ENCODE measurements at places on chromosomes 13 and 19.

DNA sequence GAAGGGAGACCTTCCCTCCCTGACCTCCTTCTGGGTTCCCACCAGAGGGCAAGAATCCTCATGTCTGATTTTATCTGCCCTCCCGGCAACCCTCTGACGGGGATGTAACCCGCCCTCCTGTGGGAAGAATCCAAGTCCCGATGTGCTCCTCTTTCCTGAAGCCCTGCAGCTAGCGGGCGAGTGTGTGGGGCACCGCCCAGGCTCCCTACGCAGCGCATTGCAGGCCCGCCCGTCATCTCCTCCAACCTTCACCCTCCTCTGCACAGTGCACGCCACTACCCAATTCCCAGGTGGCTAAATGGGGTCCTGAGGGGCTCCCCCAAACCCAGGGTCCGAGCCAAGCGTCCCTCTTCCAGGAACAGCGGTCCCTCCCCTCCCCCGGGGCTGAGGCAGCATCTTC, 7.3 kb downstream of the LAIR1 start:
- no peak for DNase-seq

DNA sequence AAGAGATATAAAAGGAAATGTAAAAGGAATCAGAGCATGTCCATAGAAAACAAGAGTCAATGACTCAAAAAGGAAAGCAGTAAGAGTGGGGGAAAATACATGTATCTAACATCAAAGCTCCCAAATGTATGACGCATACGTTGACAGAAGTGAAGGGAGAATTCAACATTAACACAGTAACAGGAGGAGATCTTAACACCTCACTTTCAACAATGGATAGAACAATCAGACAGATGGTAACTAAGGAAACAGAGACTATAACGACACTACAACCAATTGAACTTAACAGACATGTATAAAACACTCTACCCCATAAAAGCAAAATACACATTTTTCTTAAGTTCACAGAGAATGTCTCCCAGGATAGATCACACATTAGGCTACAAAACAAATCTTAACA, 774.8 kb upstream of the ARGLU1 start:
- no peak for DNase-seq

DNA sequence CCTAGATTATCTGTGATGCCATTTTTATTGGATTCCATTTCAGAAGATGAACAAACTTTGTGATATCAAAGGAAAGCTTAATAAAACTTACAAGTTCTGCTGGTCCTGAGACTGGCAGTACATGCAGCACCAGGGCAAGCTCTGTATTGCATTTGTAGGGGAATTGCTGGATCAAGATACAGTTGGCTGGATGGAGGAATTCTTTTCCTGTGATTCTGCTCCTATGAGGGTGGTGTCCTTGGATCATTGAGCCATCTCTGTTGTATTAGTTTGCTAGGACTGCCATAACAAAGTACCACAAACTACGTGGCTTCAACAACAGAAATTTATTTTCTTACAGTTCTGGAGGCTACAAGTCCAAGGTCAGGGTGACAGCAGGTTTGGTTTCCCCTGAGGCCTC, 33.9 kb upstream of the CSNK1A1L start:
- no peak for DNase-seq

DNA sequence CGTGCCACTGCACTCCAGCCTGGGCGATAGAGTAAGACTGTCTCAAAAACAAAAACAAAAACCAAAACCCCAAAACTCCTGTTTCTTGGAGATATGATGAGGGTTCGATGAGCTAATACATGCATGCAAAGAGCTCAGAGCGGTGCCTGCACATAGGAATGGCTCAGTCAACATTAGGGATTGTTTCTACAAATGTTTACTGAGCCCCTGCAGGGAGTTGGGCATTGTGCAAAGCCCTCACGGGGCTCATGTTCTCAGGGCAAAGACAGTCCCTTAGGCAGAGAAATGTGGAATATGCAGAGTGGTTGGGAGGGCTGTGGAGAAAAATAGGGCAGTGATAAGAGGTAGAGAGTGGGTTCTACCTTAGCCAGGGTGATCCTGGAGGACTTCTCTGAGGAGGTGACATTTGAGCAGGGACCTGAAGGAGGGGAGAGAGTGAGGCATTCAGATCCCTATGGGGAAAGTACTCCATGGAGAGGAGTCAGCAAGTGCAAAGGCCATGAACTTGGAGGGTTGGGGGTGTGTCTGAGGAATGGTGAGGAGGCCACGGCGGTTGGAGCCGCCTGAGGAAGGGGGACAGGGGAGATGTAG, 1.5 kb upstream of the EHD2 start:
- no peak for DNase-seq

GRCh38 chr13:53005626-53006025, 23.0 kb upstream of the OLFM4 start:
- DNase-seq, result no peak

GRCh38 chr13:29816715-29817114, 33.7 kb downstream of the UBL3 start:
- DNase-seq, result no peak

DNA sequence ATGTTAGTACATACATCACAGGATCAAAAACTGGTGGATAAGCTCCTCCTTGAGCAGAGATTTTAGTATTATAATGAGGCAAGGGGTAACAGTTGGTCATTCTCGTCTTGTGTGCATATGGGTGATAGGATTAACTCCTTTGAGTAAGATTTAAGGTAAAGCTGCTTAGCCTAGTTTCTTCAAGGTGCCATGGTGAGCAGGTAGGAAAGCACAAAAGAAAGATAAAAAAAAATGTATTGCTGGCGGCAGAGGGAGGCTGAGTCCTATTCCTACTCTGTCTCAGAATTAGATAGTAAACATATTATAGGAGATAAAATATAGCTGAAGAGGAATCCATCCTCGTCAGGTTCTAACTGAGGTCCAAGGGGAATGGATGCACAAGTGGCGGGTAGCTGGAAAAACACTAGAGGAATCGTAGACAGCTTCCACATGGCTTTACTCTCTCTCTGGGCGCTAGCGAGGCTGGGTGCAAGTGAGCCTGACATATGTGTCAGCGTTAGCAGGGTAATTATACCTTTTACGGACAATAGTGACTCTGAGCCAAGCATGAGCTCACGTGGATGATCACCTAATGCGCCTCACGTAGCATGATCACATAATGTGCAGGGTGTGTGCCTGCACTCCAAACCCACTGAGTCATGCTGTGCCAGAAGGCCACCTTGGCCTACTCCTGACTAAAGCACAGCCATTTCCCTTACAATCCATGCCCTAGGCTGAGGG, 734.3 kb upstream of the MIR17HG start:
- DNase-seq, result no peak

DNA sequence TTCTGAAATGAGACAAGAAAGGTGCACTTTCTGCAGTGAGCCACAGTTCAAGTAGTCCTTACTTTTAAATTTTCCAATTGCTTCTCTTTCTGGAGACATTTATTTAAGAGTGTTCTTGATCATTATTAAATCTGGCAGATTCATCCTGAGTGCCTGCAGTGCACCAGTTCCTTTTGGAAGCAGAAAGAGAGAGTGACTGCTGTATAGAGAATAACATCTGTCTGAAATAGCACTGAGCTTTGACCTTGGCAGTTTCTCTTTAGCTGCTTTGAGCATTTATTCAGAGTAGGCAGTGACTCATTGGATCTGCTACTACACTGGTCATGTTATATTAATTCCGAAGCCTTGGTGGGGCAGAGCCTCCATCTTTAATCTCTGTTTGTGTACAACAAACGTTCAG, 1373.7 kb downstream of the PCDH9 start:
- DNase-seq, result no peak

GRCh38 chr19:6087074-6087571, 23.2 kb downstream of the RFX2 start:
- DNase-seq, result no peak

DNA sequence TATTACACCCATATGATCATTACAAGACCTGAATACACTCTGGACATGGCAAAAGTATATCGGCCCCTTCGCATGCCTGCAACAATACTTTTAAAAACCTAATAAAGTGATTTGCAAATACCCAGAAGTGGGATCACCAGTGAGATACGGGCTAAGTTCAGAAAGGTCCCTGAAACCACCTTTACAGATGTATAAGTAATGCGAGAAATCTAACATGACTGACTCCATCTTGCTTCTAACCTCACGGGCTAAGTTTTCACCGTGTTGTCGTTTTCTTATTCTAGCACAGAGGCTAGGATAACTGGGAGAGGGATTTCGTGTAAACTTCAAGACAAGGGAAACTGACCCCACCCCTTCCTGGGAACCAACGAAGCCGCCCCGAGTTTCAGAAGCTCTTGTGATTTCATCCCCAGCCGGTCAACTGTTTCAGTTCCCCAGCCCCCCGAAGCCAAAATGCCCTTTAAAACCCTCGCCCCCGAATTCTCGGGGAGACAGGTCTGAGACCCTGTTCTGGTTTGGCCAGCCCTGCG, 703 bp downstream of the NEK3 start:
- DNase-seq, result no peak

DNA sequence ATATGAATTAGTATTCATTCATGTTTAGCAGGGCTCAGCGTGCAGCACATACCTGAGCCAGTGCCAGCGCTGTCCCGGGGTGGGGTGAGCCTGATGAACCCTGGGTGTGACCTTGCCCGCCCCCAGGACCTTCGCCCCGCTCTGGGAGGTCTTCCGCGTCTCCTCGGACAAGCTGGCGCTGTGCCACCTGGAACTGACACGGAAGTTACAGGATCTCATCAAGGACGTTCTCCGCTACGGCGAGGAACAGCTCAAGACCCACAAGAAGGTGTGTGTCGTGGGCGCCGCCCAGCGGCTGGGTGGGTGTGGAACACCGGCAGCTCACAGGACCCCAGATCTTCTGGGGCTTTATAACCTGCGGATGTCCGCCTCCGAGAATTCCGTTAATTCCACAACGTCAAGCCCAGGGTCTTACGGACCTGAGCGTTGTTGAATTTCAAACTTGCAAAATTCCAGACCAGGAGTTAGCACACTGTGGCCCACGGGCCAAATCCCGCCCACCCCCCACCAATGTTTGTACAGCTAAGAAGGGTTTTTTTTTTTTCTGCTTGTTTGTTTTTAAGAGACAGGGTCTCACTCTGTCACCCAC, 15.4 kb downstream of the FCHO1 start:
- DNase-seq, result no peak

Measured in NK-92 treated with Interleukin-12 subunit alpha and Interleukin-12 subunit beta, amount 100 ng/mL, for 24 hours (cell line).